ENCODE measurements at places on chromosomes 3 and 15. TPM values are rescaled to one million over a fixed set of nuclear protein-coding genes. Genes with fewer than 3 reads are reported as not detected.

PLCB2 gene
- total RNA-seq, result 63.5 TPM

LIPH gene
- total RNA-seq, result not detected

USF3 gene
- total RNA-seq, result 22.2 TPM

SHC4 gene
- total RNA-seq, result 1.4 TPM

EFHB gene
- 1.2 TPM for total RNA-seq

ROBO1 gene
- total RNA-seq, result not detected

CEP19 gene
- total RNA-seq, result 2.0 TPM

ALPK3 gene
- total RNA-seq, result 0.54 TPM

GPR62 gene
- not detected for total RNA-seq

DUSP7 gene
- total RNA-seq, result 10.8 TPM

ABHD10 gene
- 87.6 TPM for total RNA-seq

PCSK6 gene
- 2.1 TPM for total RNA-seq

CAND2 gene
- total RNA-seq, result 1.8 TPM

WDR93 gene
- not detected for total RNA-seq

C3orf70 gene
- total RNA-seq, result 0.06 TPM

EPHB3 gene
- 0.19 TPM for total RNA-seq

DNASE1L3 gene
- total RNA-seq, result not detected

Data from activated naive CD4-positive, alpha-beta T cell treated with anti-CD3 and anti-CD28 coated beads, Interleukin-2, amount 50 U/mL, for 72 hours (primary cell).